RPMI8226 (cell line): ENCODE measurements at places on chromosomes 1 and 21.
A peak's percentile ranks its signal among the peaks of the same experiment; 100 is the strongest.

- no peak for DNase-seq
Measured at GRCh38 chr1:92797961-92798360, 13.1 kb upstream of the EVI5 start.

- DNase-seq = no peak
Measured at GRCh38 chr1:23485002-23485332, 988 bp upstream of the ASAP3 start.

DNA sequence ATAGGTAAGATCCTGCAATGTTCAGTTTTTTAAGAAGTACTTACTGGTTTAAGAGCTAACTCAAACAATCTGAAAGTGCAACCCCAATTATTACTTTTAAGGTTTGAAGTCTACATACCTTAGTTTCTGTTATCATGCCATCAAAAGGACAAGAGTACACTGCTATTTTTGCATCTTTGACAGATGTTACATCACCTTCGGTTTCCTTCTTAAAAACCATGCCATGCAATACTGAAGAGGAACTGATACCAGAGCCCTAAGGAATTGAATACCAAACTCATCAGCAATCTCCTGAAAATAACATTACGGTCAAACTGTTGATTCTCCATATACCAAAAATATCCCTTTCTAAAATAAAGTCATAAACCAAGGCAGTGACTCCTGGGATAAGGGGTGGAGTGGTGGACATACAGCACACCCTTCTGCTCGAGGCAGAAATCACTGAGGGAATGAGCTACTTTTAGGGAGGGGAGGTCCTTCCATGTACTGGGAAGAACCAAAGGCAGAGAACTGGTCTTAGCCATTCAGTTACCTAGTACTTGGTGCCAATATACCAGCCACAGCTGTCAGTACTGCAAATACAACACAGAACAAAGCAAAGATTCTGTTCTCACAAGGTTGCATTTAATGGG lies 8.5 kb downstream of the CCT8 start:
- peak; percentile 74 for DNase-seq

- no peak for DNase-seq
Measured at GRCh38 chr1:84402060-84402459, 3.8 kb downstream of the DNASE2B start.

GRCh38 chr21:35506771-35507170 lies 457.7 kb upstream of the RUNX1 start:
- no peak for DNase-seq
